Activated T-helper 2 cell treated with anti-CD3 and anti-CD28 coated beads, Interferon-gamma antibody, Interleukin-2, Interleukin-4, amounts not matched to agents 10 μg/mL and 5 μg/mL and 100 μg/mL, durations not matched to agents 14 hours and 24 hours and 36 hours (primary cell): ENCODE measurements at places on chromosomes 11 and 22. TPM values are rescaled to one million over a fixed set of nuclear protein-coding genes. Genes with fewer than 3 reads are reported as not detected.

DNA sequence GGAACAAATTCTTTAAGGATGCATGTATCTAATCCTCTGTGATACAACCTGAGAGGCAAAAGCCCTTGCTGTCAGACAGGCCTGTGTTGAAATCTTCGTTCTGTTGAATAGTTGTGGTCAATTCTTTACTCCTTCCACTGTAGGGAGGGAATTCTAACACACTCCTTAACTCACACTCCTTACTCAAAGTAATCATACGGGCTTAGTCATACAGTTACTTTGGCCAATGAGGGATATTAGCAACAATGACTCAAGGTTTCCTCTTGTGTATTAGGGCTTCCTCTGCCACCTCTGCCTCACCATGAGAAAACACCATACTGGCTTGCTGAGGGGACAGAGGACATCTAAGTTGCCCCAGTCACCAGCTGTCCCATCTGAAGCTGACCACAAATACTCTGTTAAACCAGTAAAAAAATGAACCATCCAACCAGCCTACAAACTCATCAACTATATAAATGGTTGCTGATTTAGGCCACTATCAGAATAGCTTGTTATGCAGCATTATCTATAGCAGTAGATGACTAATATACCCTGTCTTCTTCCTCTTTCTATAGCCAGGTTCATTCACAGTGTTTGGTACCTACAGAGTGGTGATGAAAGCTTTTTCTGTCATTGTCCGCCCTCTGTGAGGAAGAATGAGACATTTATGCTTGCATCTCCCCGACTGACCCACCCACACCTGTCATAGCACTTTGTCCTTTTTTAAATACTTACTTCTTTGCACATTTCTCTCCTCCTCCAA is 322.8 kb upstream of the SYN3 start:
- DNase-seq, result no peak

DNA sequence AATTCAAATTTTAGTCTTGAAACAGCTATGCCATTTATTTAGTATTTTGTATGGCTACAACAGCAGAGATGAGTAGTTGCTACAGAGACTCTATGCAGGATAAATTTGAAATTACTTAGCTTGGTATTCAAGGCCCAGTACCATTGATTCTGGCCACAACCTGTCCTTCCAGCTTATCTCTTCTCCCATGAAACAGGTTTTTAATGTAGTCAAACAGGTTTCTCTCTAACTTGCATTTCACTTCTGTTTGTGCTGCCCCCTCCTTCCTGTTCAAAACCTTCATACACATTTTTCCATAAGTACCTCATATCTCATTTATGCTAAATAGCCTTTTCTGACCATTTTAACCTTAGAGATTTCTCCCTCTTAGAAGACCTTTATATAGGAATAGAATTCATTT is 3.3 kb downstream of the USP47 start:
- DNase-seq, result no peak

DNA sequence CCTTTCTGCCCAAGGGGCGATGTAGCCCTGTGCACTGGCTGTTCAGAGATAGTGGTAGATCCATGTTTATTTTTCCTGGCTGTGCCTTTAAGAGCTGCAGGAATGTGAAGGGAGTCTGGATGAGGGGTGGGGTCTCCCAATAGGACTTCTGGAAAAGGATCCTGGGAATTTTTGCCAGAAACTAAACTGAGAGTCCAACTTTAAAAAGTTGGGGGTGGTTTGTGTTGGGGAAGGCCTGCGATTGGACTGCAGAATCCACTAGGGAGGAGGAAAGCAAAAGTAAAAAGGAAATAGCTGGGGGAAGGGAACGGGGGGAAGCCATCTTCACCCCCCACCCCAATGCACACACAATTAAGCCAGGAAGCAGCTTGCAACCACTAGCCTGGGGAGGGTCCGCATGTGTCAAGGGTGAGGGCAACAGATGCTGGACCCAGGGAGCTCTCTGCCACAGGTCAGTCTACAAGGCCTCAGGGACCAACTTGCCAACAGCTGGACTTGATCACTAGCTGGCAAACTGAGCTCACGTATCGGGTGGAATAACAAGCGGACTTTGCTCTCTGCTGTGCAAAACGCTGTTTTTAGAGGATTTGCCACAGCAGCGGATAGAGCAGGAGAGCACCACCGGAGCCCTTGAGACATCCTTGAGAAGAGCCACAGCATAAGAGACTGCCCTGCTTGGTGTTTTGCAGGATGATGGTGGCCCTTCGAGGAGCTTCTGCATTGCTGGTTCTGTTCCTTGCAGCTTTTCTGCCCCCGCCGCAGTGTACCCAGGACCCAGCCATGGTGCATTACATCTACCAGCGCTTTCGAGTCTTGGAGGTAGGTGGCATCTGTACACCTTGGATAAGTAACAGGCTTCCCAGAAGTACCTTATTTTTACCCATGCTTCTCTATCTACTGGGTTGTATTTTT is at the start of gene OLFML1:
OLFML1 (plus strand) TSS at position 321 of the 912 bp plus-strand sequence; CDS start at position 691, 370 bp downstream.
- no peak for DNase-seq

The RBMXL2 gene
- total RNA-seq, result 0.09 TPM in 1 of 2 replicates, not detected in the other

DNA sequence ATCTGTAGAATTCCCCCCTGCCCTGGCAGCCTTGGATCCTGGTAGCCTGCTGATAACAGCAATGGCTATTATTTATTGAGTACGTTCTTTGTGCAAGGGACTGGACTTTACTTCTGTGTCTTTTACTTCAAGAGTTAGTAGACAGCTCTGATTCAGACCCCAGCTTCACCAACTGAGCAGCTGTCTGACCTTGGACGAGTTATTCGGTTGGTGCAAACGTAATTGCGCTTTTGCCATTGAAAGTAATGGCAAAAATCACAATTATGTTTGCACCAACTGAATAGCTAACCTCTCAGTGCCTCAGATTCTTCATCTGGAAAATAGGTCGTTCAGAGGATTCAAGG is 108.9 kb downstream of the TIMP3 start:
- no peak for DNase-seq

- DNase-seq, result no peak
Observed at GRCh38 chr11:47992959-47993820, 12.8 kb downstream of the PTPRJ start.

The SPI1 gene
- total RNA-seq, result 0.11 TPM in 1 of 2 replicates, not detected in the other

DNA sequence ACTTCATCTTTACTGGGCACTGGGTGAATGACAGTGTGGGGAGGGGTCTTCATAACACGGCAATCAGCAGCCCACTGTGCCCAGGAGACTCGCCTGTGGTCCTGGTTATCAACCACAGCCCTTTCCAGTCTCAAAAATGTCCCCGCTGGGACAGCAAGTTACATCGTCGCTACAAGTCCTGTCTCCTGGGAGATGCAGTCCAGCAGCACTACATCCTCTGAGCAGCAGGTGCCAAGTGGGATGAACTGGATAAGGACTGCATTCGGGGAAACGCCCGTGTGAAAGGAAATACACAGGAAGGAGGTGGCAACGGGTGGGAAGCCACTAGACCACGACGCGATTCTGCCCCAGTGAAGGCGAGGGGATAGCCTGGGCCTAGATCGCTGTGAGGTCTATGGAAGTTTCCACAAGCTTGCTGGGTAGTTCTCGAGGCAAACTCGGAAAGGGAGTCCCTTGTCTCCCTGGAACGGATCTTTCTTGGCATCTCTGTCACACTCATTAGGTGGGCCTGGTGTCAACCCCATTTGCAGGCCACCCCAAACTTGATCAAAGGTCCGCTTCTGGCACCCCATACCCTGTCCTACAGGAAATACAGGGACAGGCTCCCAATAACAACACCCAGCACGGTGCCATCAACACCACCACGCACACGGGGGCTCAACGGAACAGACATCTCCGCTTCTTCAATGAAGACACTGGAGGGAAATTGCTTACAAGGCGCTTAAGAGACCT is 4.4 kb downstream of the ASCL2 start:
- no peak for DNase-seq

GRCh38 chr11:129365816-129366215 is 9.8 kb upstream of the BARX2 start:
- DNase-seq, result no peak

GRCh38 chr11:32071811-32072210 is 19.1 kb upstream of the RCN1 start:
- DNase-seq, result no peak

DNA sequence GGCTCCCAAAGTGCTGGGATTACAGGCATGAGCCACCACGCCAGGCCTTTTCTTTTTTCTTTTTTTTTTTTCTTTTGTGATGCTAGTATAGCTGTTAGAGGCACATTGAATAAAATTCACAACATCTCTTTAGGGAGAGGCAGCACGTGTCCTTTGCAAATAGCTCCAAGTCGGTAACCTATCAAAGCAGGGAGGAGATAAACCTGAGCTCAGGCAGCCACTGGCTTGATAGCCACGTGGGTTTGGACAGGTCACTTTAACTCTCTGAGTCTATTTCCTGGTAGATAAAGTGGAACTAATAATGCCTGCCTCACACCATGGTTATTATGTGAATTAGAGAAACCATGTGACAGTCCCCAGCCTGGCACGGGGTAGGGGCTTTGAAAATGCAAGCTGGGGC is 43.1 kb upstream of the ATXN10 start:
- DNase-seq, result no peak

- DNase-seq, result no peak
Observed at GRCh38 chr22:36768616-36769015, 7.3 kb downstream of the IFT27 start.

The DEUP1 gene
- not detected in 2 replicates for total RNA-seq

GRCh38 chr11:23221366-23221765 is 361.1 kb upstream of the CCDC179 start:
- no peak for DNase-seq

- no peak for DNase-seq
Observed at GRCh38 chr11:75496305-75496752, 29.4 kb downstream of the GDPD5 start.

The OR52I2 gene
- total RNA-seq, result not detected in 2 replicates

DNA sequence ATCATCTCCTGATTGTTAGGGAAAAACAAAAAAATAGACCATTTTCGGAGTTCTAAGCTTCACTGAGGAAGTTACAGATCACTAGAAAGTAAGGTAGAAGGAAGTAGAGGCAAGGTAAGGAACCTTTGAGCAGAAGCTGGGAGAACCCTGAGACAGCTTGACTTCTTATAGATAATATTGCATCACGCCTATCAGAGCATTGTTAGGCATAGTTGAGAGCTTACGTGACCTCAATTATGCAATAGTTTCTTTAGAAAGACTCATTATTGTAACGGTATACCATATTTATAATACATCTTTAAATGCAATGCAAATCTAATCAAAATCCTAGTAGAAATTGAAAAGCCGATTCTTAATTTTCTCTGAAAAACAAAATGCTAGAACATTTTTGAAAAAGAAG is 4.9 kb downstream of the TBRG1 start:
- DNase-seq, result no peak

The GALNT18 gene
- 5.0 and 5.5 TPM in 2 replicates for total RNA-seq

- DNase-seq, result no peak
Observed at GRCh38 chr11:59273373-59273841, 60.7 kb upstream of the MPEG1 start.

The ASPHD2 gene
- total RNA-seq, result 14.2 and 14.5 TPM in 2 replicates

- DNase-seq, result no peak
Observed at GRCh38 chr11:104728927-104729326, 169.3 kb downstream of the CASP12 start.

The SLC17A6 gene
- total RNA-seq, result not detected in 2 replicates

DNA sequence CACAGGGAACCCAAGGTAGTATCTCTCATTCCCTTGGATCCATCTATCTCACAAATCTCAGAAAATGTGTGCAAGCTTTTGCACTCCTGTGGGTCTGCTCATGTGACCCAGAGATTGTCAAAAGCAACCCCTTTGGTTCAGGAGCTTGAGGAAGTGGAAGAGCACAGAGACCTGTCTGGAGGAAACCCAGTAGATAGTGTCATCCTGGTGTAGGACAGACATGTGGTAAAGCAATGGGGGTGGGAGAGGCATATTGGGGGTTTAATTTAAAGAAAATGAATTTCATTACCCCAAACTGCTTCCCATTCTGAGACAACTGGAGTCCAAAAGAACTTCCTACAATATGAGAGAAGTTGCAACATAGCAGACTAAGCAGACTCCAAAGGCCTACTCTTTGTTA is 5.8 kb upstream of the MS4A14 start:
- DNase-seq, result no peak

GRCh38 chr11:128187835-128188234 is 399.5 kb downstream of the ETS1 start:
- no peak for DNase-seq

GRCh38 chr11:64608636-64609035 is 17.6 kb downstream of the SLC22A12 start:
- DNase-seq, result no peak

DNA sequence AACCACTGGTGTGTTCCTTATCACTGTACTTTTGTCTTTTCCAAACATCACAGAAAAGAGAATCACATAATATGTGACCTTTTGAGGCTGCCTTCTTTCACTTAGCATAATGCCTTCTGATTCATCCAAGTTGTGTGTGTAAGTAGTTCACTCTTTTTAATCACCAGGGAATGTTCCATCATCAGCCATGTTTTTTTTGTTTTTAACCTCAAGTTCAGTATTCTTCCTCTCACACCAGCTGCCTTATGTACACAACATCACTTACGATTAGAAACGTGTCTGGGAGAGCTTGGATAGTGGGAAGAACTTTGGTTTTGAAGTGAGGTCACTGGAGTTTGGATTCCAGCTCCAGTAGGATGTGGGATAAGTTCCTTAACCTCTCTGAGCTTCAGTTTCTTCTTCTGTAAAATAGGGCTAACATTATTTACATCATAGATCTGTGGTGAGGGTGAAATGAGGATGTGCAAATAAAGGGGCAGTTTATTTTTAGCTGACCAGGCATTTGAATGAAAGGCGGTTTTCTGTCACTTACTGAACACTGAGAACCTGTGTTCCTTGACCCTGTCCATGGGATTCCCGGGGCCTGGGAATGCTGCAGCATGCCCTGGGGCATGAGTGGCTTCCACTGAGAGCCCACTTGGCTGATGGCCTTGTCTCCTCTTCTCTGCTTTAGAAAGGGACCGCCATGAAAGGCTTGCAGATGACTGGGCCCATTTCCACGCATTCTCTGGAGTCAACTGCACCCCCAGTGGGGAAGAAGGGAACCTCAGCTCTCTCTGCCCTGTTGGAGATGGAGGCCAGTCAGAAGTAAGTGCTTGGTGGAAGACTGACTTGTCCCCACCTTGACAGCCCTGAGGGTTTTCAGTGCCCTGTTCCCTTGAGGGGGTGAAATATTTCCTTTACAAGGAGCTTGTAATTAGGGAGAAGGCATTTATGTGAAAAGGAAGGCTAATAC is 92.6 kb downstream of the DEPDC5 start:
- DNase-seq, result no peak

DNA sequence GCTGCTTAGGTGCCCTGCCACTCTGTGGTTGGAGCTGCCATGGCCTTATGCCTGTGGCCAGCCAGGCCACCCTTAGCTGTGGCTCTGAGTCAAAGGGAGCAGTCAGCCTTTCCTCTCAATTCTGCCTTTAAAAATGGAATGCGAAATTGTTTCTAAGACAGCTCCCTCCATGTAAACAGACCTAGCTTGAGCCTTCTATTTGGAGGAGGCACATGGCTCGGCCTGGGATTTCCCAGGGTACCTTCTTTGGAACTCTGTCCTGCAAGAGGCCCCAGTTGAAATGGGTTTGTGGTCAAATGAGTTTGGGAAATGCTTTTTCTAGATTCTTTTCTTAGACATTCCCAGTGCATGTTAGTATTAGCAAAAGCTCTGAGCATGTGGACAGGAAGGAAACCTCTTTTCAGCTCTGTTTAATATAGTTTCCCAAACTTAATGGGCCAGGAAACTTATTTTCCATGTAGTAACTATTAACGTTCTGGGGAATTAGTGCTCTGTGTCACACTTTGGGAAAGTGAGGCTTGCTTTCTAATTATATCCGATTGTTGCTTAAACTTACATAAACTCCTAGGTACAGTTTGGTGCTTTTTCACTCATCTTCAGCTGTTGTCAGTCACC is 7.8 kb downstream of the PHOX2A start:
- DNase-seq, result no peak

The APOA1 gene
- total RNA-seq, result not detected in 2 replicates

The MPEG1 gene
- 0.05 TPM in 1 of 2 replicates, not detected in the other for total RNA-seq

The THAP7 gene
- total RNA-seq, result 25.8 and 25.9 TPM in 2 replicates

The XKR3 gene
- not detected in 2 replicates for total RNA-seq

GRCh38 chr11:33863418-33864172 is 28.3 kb downstream of the LMO2 start:
- no peak for DNase-seq
